ENCODE measurements at places on chromosomes 7 and 10.

GRCh38 chr7:32179567-32179966, 109.4 kb upstream of the PDE1C start:
- DNase-seq, result no peak

DNA sequence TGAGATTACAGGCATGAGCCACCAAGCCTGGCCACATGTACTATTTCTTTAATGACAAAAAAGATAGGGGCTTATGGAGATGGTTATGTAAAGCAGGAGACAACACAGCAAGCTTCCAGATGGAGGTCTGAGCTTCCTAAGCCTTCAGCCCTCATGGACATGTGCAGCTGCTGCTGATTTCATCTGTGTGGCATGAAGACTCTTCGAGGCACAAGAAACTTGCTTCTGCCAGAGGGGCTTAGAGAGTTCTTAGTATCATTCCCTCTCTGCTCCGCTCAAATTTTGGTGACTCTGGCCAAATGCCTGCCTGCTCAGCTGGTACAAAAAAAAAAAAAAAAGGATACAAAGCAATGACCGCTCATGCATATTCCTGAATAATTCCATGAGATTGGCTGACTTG, 552.5 kb downstream of the TYW1 start:
- DNase-seq, result no peak

DNA sequence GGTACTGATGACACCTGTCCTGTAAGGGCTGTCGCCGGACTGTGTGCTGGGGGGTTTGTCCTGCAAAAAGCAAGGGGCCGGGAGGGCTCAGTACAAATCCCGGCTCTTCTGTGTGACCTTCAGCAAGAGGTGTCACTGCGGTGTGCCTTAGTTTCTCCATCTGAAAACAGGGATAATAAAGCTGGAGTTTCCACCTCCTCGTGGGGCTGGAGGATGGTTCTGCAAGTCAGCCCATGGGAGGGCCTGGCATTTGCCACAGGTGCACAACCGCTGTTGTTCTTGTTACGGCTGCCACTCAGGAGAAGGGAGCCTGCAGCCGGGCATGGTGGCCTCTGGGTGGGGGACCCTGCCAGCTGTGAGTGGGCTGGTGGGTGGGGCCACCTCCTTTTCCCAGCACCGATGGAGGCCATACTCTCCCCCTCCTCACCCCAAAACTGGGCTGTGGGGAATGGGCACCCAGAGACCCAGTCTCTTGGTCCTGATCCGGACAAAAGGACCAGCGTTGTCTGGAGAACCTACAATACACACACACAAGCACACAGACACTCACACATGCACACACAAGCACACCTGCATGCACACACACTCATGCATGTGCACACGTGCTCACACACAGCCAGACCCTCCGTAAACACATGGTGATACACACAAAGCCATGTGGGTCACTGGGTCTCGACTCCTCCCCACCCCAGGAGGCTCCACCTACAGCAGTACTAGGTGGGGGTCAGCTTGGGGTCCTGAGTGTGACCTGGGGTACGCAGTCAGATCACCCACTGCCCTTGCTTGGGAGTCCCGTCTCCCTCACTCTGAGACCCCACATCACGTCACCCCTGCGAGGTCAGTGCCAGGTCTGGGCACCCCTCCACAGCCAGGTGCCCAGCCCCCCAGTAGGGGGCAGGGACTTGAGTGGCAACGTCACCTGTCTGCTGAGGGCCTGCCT, 34.1 kb downstream of the ELFN1 start:
- DNase-seq, result no peak

DNA sequence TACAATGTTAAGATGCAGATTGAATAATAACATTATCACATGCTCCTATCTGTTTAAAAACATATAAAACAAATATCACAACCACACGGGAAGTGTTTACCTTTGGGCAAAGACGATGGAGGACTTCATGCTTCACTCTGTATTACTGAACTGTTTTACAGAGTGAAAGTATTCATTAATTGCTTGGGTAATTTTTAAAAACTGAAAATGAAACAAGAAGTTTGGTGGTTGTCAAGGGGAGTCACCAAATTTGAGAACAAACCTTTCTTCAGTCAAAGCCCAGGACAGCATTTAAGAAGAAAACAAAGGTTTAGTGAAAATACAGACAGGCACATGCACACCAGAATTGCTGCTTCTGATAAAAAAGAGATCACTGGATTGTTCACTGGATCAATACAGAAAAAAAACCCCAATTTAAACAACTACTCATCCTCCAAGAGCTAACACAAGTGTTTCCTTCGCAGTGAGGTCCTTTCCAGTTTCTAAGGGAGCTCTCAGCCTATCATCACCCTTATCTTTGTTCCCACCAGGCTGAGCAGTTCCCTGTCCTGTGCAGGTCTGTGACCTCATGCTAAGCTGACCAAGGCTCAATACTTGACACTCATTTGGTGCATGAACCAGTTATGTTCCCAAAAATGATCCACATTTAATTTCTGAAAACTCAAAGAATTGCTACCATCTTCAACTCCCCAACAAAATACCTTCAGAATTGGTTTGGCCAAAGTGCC, 8.8 kb downstream of the PARP12 start:
- DNase-seq, result no peak

- DNase-seq, result no peak
These were observed 57.1 kb downstream of the BPGM start for GRCh38 chr7:134703782-134704181.

GRCh38 chr10:122464586-122464985, 3.2 kb downstream of the HTRA1 start:
- no peak for DNase-seq

GRCh38 chr10:131885391-131886165, 15.2 kb upstream of the PPP2R2D start:
- DNase-seq, result no peak

DNA sequence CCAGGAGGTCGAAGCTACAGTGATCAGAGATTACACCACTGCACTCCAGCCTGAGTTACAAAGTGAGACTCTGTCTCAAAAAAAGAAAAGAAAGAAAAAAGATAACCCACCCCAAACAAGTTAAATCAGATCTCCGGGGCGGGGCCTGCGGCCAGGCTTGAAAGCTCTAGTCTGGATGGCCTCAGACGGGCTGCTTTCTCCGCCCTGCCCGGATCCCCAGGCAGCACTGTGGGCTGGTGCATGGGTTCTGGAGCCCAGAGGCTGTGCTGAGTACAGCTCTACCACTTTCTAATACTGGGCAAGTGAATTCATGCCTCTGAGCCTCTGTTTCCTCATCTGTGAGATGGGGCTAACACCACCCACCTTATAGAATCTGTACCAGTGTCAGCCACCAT, 83.7 kb downstream of the ZMIZ1 start:
- no peak for DNase-seq

- DNase-seq, result no peak
These were observed 28.1 kb upstream of the FAM20C start for GRCh38 chr7:163971-164881.

- no peak for DNase-seq
These were observed 35.3 kb upstream of the AGR2 start for GRCh38 chr7:16840094-16840493.

DNA sequence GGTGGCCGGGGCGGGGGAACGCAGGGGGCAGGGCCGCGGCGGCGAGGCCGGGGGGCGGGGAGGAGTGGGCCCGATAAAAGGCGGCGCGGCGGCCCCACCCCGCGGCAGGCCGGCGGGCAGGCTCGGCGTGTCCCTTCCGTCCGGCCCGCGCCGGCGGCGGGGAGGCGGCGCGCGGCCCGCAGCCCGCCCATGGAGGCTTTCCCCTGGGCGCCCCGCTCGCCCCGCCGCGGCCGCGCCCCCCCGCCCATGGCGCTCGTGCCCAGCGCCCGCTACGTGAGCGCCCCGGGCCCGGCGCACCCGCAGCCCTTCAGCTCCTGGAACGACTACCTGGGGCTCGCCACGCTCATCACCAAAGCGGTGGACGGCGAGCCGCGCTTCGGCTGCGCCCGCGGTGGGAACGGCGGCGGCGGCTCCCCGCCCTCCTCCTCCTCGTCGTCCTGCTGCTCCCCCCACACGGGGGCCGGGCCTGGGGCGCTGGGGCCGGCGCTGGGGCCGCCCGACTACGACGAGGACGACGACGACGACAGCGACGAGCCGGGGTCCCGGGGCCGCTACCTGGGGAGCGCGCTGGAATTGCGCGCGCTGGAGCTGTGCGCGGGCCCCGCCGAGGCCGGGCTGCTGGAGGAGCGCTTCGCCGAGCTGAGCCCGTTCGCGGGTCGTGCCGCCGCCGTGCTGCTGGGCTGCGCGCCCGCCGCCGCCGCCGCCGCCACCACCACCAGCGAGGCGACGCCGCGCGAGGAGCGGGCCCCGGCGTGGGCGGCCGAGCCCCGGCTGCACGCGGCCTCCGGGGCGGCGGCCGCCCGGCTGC, at the start of gene NANOS1:
NANOS1 (plus strand) TSS at position 102 of the 808 bp plus-strand sequence; CDS start at position 190, 88 bp downstream.
- no peak for DNase-seq

- DNase-seq, result no peak
These were observed 380.2 kb upstream of the MKI67 start for GRCh38 chr10:128506423-128506822.

DNA sequence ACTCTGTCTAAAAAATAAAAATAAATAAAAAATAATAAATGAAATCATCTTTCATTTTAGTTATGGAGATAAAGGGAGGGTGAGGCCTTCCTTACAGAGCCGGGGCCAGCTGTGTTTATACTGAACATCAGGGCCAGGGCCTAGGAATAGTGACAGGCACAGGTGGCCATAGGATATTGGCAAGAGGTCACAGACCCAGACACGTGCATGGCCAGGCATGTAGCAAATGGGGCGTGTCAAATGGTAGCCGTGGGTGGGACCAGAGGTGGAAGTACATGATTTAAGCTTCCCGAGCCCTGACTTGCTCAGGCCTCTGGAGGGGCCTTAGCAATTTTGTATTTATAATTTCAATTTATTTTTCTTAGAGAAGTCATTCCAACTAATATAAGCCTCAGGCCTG, 353.0 kb downstream of the ANKRD30A start:
- no peak for DNase-seq

DNA sequence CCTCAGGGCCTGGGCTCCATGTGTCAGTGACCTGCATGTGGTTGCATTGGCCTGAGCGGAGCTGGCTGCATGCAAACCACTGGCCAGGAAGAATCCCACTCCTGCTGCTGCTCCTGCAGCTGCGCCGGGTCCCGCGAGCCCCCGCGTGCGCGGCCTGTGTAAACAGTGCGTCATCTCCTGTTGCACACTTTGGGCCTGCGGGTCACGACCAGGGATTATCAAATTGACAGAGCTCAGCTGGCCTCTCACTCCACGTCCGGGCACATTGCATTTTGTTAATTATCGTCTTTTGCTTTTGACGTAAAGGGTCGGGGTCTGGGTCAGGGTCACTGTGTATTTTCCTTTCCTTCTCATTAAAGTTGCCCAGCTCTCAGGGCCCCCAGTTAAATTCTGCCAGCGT, 132.6 kb downstream of the RGS10 start:
- no peak for DNase-seq

GRCh38 chr10:87865241-87865881, 1.9 kb downstream of the PTEN start:
- no peak for DNase-seq

- no peak for DNase-seq
These were observed 15.4 kb downstream of the AQP1 start for GRCh38 chr7:30927040-30927439.

GRCh38 chr7:157622000-157622399, 285.2 kb downstream of the DNAJB6 start:
- no peak for DNase-seq

DNA sequence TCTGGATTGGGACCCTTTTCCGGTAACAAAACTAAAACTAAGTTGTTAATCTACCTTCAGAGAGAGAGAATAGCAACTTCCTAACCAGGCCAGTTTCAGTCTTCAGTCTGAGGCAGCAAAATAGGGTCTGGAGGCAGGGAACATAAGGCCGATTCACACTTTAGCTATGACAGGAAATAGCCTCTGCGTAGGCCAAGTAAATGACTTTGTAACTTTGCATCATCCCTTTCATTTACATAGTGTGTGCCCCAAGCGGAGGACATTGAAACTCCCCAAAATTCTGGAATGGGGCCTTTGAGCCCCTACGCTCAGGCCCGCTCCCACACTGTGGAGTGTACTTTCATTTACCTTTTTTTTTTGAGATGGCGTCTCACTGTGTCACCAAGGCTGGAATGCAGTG, 1.7 kb upstream of the UPP1 start:
- DNase-seq, result no peak

DNA sequence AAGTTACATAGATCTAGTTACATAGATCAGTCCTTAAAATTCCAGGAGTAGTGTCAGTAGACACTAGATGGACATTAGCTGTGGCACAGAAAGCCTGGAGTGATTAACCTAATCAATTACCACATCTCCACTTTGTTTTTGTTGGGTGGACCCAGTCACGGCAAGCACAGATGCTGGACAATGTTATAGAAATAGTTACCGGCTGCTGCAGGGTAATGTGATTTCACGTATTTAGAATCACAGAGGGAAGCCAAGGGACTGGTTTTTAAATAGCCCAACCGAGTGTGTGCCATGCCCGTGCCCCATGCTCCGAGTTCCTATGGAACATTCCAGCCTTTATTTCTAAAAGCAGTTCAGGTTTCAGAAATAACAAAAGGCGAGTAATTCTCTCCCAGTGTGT, 2.8 kb downstream of the LGI1 start:
- no peak for DNase-seq

GRCh38 chr7:23892019-23892418, 182.0 kb downstream of the STK31 start:
- no peak for DNase-seq

DNA sequence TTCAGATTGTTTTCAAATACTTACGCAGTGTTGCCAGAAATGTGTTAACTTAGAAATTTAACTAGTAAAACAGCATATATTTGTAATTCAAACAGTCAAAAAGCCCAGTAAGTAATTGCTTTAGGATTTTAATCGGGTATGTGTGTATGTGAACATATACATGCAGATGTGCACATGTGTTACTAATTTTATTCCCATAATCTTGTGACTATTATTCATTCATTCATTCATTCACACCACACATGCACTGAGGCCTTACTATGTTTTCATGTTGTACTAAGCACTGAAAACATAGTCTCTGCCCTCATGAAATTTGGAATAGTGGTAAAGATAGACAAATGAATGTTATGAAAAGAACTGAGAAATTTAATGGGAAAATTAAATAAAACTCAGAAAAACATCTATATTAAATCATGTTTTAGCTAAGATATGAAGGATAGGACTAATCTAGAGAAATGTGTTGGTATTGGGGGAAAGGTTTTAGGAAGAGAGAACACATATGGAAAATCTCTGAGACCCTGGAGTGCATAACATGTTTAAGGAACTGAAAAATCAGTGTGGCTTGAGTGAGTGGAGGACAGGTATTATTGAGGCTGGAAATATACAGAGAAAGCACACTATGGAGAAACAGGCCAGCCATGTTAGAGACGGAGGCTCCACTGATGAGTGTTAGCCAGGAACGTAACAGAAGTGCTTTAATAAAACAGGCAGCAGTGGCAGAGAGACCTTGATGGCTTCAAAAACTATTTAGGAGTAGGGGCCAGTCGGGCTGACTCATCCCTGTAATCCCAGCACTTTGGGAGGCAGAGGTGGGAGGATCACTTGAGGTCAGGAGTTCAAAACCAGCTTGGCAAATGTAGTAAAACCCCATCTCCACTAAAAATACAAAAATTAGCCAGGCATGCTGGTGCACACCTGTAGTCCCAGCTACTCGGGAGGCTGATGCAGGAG, 80.3 kb downstream of the HDAC9 start:
- DNase-seq, result no peak

GRCh38 chr10:103605359-103606096, 112.0 kb downstream of the NEURL1 start:
- no peak for DNase-seq

GRCh38 chr10:64682043-64682442, 1160.8 kb downstream of the REEP3 start:
- DNase-seq, result no peak

GRCh38 chr10:62079885-62080559, 178.5 kb downstream of the ARID5B start:
- DNase-seq, result no peak

GRCh38 chr7:94662548-94662947, 6.6 kb upstream of the SGCE start:
- no peak for DNase-seq
